Muscle of arm (tissue), 14 donors: ENCODE measurements at places on chromosomes 16 and 17. TPM values are rescaled to one million over a fixed set of nuclear protein-coding genes. Genes with fewer than 3 reads are reported as not detected.
A peak's percentile ranks its signal among the peaks of the same experiment; 100 is the strongest.

Gene KRT31
- polyA plus RNA-seq = 3.5 TPM

DNA sequence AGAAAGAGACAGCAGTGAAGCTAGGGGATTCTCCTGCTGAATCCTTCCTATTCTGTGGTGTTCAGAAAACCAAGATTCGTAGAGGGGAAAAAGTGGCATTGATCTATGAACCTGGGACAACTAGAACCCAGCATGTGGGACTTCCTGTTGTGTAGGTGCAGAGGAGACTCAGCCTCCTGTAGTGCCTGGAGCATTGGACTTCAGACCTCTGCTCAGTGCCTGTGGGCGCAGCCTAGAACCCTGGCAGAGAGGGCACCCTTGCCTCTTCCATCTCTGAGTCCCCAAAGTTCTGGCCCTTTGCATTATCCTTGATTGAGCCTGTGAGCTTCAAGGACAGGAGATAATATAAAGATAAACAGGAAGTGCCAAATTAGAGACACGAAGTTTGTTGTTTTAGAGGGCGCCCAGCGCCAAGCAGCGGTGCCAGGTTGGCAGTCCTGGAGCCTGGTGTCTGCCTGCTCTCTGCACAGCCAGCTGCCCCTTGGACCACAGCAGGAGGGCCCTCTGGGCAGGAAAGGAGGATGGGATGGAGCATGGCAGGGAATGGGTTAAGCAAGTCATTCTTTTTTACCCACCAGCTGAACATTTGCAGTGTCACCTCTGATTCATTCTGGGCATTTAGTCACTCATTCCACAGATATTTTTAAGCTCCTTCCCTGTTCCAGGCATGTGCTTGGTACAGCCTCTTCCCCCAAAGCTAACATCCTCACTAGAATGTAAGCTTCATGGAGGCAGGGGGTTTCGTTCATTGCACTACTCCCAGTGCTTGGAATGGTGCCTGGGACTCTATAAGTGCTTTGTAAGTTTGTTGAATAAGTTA, 11.9 kb upstream of the SP6 start:
- no peak for DNase-seq

Gene CTRL
- 1.2 TPM for polyA plus RNA-seq

Gene PRSS22
- not detected for polyA plus RNA-seq

Gene CDRT15
- polyA plus RNA-seq = 0.36 TPM

DNA sequence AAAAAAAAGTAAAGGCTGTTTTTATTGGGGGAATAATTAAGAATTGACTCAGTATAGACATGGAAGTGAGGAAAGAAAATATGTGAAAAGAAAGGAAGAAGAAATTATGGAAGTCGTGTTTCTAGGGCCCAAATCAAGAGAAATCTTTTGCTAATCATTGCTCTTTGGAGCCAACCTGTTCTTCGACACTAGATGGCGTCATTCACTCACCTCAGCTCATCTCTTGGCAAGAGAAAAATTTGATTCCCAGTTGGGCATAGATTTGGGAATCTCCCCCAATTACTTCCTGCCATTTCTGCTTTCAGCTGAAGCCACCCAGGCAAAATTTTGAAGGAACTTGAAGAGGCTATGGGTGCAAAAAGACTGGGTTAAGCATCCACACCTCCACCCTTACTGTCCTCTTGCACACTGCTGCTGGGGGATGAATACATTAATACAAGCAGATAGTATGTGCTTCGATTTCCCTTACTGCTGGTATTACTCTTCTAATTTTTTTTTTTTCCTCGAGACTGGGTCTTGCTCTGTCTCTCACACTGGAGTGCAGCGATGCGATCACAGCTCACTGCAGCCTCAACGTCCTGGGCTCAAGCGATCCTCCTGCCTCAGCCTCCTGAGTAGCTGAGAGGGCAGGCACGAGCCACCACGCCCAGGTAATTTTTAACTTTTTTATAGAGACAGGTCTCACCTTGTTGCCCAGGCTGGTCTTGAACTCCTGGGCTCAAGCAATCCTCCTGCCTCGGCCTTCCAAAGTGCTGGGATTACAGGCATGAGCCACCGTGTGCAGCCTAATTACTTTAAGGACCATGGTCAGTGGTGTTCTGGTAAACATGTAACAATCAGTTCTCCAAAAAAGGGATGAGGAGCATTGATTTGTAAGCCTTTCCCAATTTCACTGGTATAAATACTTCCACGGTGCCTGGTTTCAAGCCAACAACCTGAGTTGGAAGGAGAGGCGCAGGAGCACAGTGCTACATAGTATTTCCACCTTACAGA, 13.5 kb downstream of the PSMD7 start:
- peak; percentile 31 for DNase-seq

Gene FBXW10
- 0.29 TPM for polyA plus RNA-seq

Gene SLC16A11
- polyA plus RNA-seq = 0.16 TPM

GRCh38 chr16:77674888-77675287, 47.4 kb upstream of the NUDT7 start:
- no peak for DNase-seq

Gene NETO2
- 16.6 TPM for polyA plus RNA-seq

DNA sequence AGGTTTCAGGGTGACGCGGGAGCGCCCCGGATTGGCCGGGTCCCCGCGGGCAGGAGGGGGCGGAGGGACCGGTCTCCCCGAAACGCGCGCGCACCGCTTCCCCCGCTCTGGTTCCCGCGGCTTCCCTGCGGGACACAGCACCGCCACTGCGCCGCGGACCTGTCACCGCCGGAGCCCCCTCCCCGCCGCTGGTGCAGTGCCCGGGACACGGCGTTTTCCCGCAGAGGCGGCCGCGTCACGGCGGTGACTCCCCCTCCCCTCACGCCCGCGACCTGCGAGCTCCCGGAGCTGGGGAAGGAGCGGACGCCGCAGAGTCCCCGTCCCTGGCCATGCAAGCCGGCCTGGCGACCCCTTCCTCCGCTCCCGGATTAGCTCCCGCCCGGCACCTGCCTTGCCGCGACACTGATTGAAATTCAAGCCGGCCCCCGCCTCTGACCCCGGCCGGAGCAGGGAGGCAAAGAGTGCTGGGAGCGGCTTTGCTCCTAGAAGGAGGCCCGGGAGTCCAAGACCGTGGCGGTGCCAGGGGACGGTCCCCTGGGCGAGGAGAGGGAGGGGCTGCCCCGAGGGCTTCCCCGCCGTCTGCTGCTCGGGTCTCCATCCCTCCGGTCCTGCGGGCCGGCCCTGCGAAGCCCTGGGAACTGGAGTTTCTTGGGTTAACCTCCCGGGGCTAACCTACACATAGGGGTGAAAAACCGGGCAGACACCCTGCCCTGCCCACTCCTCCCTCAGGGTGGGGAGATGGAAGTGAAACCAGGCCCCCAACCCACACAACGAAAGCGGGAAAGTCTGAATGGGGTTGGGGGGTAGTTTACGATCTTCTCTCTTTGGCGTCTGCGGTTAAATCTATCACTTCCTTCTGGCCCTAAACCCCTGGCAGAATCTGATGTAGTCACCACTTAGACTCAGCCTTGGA, 1.0 kb downstream of the RHBDL3 start:
- no peak for DNase-seq

GRCh38 chr16:87207965-87208364, 109.2 kb downstream of the C16orf95 start:
- DNase-seq = no peak

DNA sequence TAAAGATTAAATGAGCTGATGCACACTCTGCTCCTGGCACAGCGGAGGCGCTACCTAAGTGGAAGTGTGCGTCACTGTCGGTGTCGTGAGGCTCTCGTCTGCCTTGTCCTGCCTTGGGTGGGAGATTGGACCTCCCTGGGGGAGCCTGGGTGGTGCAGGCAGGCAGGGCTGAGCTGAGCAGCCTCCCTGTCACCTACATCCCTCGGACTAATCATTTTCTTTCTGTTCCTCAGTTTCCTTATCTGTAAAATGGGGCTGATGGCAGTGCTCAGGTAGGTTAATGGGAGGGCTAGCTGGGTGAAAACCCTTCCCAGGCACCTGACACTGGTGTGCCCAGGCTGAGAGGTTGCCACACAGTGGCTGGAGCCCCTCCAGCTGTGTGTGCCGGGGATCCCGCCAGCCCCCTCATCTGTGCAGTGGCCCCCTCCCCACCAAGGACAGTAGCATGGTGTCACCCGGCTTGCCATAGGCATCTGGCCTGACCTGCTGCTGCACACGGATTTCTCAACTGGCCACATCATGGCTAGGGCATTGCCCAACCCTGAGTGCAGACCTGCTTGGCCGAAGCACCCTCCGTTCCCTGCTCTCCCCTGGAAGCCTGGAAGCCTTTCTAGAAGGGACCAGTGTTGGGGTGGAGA, 4.3 kb downstream of the ADCY7 start:
- DNase-seq = no peak

GRCh38 chr17:861364-861763, 79.2 kb downstream of the MRM3 start:
- peak; percentile 89 for DNase-seq

DNA sequence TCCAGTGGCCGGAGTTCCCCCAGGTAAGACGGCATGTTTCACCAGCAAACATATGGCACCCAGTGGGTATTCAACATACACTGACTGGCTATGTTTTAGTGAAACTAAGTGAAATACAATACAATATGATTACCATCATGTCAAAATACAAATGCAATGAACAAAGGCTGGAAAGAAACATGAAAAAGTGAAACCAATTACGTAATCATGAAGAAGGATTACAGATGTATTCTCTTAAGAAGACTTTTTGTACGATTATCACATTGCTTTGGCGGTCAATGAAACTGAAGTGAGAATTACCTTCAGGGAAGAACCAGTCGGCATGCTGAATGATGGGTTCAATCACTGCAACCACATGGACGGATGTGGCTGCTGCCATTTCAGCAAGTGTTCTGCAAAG, 71.7 kb downstream of the ARHGAP17 start:
- DNase-seq = no peak

- no peak for DNase-seq
Observed at GRCh38 chr16:72835086-72835485, 212.8 kb downstream of the ZFHX3 start.

- DNase-seq = no peak
Observed at GRCh38 chr16:74111456-74111982, 185.1 kb upstream of the PSMD7 start.

Gene IKZF3
- 0.26 TPM for polyA plus RNA-seq

DNA sequence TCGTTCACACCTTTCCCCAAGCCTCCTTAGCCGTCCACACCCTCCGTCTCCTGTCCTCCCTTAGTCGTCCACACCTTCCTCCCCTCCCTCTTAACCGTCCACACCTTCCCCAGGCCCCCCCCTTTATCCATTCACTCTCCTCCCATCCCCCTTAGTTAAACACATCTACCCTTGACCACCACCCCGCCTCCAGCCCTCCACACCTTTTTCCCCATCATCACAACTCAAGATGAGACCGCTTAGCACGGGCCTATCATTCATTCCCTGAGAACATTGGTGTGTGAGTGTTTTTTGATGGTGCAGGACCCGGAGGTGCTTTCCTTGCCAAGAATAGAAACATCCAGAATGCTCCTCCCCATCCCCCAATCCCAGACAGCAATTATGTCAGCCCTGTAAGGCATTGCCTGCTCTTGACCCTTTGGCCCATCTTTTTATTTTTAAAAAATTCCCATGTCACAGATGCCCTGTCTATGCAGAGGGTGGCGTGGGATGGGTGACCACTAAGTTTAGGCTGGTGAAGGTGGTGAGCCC, 1.4 kb downstream of the TENT4B start:
- no peak for DNase-seq

Gene CHST6
- polyA plus RNA-seq = 2.7 TPM

- peak; percentile 50 for DNase-seq
Observed at GRCh38 chr16:11254913-11255736, 879 bp downstream of the SOCS1 start.

Gene TMEM88
- 16.1 TPM for polyA plus RNA-seq

Gene KRT28
- polyA plus RNA-seq = not detected

Gene CRYM
- 0.30 TPM for polyA plus RNA-seq

- no peak for DNase-seq
Observed at GRCh38 chr16:79500286-79500685, 100.3 kb downstream of the MAF start.

DNA sequence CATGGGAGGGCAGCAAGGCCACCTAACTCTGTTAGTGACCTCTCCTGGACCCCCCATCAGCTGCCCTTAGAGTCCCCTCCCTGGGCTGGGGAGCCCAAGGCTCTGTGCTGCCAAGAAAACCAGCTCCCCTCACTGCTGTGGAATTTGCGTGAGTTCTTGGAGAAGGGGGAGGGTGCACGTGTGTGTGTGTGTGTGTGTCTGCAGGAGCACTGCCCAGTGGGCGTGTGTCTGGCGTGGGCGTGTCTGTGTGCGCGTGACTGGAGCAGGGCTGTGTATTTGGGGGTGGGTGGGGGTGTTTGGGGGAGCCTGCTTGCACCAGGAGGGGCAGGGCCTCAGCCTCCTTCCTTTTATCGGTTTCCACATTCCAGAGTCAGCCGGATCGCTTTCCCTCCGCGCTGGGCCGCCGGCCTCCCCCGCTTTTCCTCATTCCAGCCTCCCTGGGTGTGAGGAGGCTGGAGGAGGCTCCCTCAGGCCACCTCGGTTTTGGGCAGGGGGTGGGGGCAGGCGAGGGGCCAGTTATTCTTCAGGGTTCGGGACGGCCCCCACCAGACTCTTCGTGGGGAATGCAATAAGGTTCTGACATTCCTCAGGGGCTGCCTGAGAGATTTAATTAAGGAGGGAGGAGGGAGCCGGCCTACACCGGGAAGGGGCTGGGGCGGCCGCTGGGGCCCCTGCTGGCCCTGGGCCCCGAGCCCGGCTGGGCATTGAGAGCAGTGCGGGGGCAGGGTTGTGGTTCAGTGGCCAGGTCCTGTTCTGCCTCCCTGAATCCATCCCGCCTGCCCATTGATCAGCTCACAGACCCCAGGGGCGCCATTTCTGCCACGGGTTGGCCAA, 2.5 kb downstream of the VASN start:
- DNase-seq = peak; percentile 77

- DNase-seq = peak; percentile 86
Observed at GRCh38 chr17:68576811-68577496, 24.2 kb downstream of the FAM20A start.
